A172 (cell line): ENCODE measurements at places on chromosomes 5 and 9. TPM values are rescaled to one million over a fixed set of nuclear protein-coding genes. Genes with fewer than 3 reads are reported as not detected.

Gene SLCO6A1
- total RNA-seq = not detected in 2 replicates

Gene OTULIN
- total RNA-seq = 34.4 and 36.1 TPM in 2 replicates

Gene LMBRD2
- 14.7 and 15.5 TPM in 2 replicates for total RNA-seq

Gene GTF3C4
- total RNA-seq = 29.5 and 30.8 TPM in 2 replicates

Gene IFNK
- total RNA-seq = not detected in 2 replicates

Gene ACER2
- total RNA-seq = 1.7 and 2.4 TPM in 2 replicates

- DNase-seq = no peak
These were observed 47.3 kb upstream of the SUB1 start for GRCh38 chr5:32538031-32538547.

DNA sequence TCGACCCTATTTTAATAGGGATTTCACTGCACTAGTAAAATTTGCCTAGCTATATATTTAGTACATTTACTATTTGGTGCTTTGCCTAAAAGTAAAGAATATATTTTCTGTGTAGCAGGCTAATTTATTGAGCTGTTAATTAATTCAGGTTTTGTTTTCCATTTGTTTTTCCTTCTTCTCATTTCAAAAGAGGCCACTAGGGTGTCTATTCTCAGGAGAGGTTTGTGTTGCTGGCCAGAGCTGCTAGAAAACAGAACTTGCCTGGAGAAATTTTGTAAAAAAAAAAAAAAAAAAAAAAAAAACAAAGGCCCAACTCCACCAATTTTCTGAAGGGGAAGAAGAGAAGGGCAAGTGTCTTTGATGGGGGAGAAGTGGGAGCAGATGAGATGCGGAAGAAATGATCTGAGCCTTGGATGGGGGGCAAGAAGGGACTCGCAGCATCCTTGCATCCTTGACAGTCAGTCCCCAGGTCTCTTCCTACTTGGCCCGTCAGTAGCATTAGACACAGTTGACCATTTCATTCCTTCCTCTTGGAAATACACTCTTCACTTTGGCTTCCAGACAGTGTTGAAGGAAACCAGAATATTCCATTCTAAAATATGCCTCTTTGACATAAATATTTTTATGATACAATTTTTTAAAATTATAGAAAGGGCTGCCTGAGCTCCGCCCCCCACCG is 318.5 kb downstream of the TRPM3 start:
- no peak for DNase-seq

DNA sequence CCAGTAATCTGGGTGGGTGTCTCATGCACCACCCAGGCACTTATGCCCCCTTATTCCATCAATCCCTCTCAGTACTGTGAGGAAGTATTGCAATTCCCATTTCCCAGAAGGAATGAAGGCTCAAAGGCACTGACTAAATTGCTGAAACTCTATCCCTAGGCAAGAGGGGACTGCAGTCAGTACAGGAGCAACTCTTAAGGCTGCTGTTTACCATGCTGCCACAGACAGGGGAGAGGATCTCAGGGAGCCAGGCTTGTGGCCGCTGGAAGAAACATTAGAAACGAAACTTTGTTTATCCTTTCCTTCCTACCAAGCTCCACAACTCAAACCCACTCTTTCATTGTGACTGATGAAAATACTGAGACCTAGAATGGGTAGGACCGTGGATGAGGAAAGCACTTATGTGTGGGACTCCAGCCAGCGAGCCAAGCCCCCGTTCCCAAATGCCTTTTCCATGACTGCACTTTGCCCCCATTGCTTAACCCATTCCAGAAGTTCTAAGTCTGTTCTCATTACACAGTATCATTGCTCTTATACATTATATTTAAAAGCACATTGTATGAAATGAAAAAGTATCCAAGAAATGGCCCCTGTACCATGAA is 54.3 kb downstream of the TLE1 start:
- no peak for DNase-seq

GRCh38 chr5:117204926-117205869 is 630.6 kb upstream of the SEMA6A start:
- no peak for DNase-seq

GRCh38 chr5:122774519-122774860 is 390 bp upstream of the SNX2 start:
- no peak for DNase-seq

DNA sequence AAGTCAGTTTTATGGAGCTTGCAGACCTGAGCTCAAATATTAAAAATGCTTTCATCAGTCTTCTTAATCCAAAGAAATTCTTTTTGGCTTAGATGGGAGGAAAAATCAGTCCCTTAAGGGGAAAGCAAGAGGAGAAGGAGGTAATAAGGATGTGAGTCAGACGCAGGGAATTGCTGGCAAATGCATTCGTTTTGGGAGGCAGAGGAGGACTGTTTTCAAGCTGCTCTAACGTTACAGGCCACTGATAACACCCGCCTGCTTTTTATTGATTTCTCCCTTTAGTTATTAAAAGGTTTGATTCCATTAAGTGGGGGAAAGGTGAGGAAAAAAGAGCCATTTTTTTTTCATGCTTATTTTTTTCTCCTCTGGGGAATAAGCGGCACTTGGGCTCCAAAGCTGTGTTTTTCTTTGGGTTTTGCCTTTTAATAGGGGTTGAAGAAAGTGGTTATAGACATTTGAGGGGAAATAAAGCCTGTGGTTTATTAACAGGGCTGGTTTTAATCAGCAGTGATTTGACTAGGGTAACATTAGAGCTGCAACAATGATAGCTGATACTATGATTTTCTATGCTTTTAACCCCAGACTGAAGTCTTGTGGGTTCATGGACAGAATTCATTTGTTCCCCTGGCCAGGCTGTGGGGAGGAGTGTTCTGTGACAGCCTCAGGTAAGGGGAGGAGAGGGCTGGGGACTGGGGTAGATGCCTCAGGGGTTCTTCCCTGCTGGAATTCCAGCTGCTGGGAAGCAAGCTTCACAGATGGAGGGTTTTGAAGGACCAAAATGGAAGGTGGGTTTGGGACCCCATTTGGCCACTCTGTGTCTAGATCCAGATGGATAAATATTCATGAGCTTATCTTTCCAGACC is 225.2 kb downstream of the GAS1 start:
- DNase-seq = peak; percentile 93

GRCh38 chr9:8391566-8391965 is 592.0 kb upstream of the DMAC1 start:
- no peak for DNase-seq

DNA sequence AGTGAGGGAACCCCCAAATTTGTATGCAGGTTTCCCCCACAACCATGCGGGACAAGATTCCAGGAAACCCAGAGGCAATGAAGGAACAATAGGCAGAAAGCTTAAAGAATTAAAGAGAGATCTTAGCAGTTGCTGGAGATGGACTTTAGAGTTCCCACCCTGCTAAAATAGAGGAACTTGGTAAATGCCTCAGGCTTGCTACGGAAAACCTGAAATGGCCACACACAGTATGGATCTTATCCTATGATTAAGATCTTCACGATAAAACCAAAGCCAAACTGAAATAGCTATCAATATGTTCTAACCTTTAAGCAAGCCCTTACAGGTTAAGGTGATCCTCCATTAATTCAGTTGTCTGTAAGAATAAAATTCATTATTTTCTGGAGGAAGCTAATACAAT is 148.3 kb downstream of the RANBP17 start:
- no peak for DNase-seq

DNA sequence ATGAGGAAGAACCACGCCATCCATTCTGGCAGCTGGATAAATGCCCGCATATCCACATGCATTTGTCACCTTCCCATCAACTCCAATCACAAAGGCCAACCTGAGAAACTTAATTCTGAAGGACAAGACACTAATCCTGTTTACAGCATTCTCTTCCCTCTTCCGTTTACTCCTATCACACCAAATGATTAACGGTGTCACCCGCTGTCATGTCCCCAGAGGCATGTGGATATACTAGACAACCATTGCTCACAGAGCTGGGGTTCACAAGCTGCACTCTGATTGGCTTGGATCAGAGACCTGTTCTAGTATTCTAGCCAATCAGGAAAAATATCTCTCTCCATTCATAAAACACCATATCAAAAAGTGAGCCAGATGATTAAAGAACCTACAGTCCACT is 3.6 kb downstream of the MACROH2A1 start:
- no peak for DNase-seq

DNA sequence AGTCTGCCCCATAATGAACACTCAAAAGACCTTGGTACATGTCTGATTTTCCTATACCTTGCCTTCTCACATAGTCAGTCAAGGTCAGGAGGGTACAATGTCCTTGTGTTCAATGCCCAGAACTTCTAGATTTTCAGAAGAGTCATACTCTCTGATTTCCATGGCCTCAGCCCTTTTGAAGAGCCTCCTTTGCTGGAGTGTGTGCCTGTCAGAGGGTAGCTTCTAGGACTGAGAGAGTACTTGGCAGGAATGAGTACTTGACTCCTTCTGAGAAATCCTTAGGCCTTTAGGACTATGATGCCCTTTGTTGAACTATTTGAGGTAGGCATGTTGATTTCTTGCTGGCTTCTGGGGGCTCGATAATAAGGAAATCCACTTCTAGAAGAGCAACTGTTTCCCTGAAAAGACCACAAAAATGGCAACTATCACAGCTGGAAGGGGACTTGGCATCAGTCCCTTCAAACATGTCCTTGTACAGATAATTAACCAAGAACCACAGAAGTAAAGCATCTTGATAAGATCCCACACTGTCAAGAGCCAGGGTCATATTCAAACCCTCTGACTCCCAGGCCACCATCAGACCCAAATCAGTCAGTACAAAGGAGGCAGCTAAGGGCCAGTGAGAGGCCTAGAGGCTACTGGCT is 10.6 kb upstream of the MEGF9 start:
- DNase-seq = no peak

GRCh38 chr9:125079931-125080330 is 63.4 kb downstream of the SCAI start:
- DNase-seq = no peak

GRCh38 chr5:109916481-109917153 is 226.9 kb downstream of the MAN2A1 start:
- no peak for DNase-seq

GRCh38 chr5:362978-363765 is 41.7 kb downstream of the AHRR start:
- DNase-seq = no peak

- DNase-seq = no peak
These were observed 84.1 kb downstream of the SLIT3 start for GRCh38 chr5:169216866-169217265.

DNA sequence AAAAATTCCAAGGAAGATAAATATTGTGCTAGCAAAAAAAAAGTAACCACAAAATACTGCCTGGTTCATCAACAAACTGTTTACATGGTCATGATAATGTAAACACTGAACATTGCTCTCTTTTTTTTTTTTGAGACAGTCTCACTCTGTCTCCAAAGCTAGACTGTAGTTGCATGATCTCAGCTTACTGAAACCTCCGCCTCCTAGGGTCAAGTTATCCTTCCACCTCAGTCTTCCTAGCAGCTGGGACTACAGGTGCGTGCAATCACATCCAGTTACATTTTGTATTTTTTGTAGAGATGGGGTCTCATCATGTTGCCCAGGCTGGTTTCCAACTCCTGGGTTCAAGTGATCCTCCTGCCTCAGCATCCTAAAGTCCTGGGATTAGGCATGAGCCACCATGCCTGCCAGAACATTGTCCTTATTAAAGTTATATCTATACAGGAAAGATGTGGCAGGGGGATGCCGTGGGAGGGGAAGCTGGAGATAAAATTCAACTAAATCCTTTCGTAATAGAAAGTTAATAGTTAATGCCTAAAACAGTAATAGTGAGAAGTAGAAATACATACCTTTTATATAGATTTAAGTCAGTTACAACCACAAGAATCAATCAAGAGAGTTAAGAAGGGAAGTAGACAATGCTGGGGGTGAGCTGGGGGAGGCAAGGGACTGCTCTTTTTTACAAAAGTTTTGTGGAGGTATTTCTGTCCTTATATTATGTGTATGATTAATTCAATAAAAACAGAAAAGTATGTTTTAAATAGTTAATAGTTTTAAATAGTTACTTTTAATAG is 52.3 kb downstream of the RGMB start:
- DNase-seq = no peak

GRCh38 chr9:123583646-123584045 is 227.6 kb downstream of the CRB2 start:
- no peak for DNase-seq

GRCh38 chr5:112917453-112917995 is 4.5 kb downstream of the REEP5 start:
- no peak for DNase-seq

DNA sequence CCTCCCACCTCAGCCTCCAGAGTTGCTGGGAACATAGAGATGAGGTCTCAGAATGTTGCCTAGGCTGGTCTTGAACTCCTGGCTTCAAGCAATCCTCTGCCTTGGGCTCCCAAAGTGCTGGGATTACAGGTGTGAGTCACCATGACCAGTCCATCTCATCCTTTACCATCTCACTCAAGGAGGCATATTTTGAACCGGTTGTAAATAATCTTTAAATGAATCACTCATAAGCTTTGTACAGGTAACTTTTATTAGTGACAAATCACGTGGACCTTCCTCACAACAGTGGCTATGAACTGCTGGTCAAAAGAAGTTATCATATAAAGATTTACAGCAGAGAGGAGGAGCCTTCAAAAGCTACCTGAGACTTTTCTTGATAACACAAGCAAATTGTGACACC is 70.7 kb downstream of the RFK start:
- peak; percentile 18 for DNase-seq

- DNase-seq = no peak
These were observed 18.4 kb upstream of the FOXI1 start for GRCh38 chr5:170087168-170087817.

DNA sequence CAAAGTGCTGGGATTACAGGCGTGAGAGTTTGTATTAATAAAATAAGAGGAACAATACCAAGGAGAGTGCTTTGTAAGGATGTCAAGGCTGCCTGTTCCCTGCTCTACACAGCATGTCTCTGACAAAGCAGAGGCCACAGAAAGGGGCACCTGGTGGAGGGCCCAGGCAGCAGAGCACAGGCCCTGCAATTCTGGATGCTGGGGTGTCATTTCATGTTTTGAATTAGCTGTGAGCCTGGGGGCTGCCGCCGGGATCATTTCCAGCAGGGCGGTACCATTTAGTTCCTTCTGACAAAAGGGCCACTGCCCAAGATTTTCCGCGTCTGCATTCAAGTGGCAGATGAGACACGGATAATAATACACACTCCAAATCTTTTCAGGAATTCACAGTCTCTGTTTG is 396.9 kb downstream of the GADD45G start:
- DNase-seq = no peak

GRCh38 chr5:86864051-86864450 is 246.3 kb downstream of the COX7C start:
- DNase-seq = no peak

GRCh38 chr5:170475294-170476000 is 28.4 kb upstream of the KCNIP1 start:
- no peak for DNase-seq

- no peak for DNase-seq
These were observed 4.8 kb upstream of the DOLPP1 start for GRCh38 chr9:129075996-129076639.

- DNase-seq = no peak
These were observed 45.1 kb upstream of the FAM120A start for GRCh38 chr9:93406371-93406770.

DNA sequence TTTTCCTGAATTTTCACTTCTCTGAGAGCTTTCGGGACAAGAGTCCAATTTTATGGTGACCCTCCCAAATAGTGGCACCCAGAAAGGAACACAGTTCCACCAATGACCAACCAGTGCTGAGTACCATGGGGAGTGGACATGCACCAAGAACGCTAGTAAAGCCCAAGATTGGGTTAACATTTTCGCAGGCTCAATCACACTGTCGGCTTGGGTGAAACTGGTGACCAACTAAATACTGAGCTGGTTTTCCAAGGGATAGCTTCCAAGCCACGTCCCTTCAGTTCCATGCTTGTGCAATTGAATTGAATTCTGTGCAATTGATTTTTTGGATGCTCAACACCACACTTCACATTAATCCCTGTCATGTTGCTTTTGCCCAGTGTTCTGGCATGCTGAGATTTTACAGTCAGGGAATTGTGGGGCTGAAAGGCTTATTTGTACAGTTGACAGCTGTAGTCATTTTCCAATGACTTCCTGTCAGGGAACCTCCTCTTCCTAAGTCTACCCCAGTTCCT is 37.6 kb upstream of the TRMT10B start:
- no peak for DNase-seq
